Activated T-cell treated with anti-CD3 and anti-CD28 coated beads for 1 hour (primary cell): ENCODE measurements at places on chromosomes 3 and 15.

DNA sequence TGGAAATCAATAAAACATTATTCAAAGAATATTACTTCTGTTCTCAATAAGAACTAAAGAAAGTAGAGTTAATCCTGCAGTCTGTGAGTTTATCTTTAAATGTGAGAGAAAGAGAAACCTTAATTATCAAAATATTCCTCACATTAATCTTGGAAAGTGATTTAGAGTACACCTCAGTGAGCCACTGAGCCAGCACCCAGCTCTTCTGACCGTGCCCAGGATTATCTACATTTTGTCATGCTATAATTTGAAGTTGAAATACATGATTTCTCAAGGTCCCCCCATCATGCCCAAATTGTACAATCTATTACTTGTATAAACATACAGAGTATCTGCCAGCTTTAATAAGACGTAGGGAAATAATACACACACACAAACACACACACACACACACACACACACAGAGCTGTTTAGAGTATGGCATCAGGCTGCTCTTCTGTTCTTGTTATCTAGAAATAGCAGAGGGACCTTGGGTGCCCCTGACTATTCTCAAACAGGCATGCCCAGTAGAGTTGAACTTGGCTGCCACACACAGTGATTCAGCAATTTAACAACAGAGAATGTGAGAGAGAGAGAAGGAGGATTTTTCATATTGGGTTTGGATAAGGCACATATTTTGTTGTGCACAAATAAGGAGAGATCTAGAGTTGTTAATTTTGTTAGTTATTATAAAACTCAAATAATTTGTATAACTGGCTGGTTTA is 74.4 kb downstream of the P2RY1 start:
- DNase-seq, result no peak

GRCh38 chr3:48553886-48554845 is 2.4 kb downstream of the PFKFB4 start:
- no peak for DNase-seq

- DNase-seq, result no peak
These were observed 145.3 kb upstream of the NPHP3 start for GRCh38 chr3:132867526-132867925.

DNA sequence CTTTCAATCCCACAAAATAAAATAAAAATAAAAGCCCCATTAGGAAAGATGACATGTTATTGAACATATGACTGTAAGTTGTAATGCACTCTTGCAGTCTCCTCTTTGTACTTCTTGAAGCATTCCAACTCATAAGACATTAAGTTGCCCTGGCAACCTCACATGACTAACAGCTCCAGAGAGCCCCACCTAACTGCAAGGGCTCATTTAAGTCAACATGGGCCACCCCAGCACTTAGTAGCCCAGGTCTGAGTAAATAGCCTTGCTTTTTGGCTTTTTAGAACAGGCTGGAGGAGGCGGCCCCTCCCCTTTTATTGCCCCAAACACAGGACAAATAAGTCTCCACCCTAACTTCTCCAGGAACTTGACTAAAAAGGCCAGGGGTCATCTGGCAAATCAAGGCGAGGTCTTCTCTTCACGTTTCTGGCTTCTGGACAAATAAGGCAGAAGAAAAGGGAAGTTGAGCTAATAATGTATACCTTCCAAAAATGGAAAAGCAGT is 135.1 kb downstream of the TMCO5A start:
- DNase-seq, result no peak

GRCh38 chr3:31105438-31106077 is 211.1 kb upstream of the GADL1 start:
- no peak for DNase-seq

GRCh38 chr3:178794711-178795110 is 258.5 kb downstream of the KCNMB2 start:
- no peak for DNase-seq

DNA sequence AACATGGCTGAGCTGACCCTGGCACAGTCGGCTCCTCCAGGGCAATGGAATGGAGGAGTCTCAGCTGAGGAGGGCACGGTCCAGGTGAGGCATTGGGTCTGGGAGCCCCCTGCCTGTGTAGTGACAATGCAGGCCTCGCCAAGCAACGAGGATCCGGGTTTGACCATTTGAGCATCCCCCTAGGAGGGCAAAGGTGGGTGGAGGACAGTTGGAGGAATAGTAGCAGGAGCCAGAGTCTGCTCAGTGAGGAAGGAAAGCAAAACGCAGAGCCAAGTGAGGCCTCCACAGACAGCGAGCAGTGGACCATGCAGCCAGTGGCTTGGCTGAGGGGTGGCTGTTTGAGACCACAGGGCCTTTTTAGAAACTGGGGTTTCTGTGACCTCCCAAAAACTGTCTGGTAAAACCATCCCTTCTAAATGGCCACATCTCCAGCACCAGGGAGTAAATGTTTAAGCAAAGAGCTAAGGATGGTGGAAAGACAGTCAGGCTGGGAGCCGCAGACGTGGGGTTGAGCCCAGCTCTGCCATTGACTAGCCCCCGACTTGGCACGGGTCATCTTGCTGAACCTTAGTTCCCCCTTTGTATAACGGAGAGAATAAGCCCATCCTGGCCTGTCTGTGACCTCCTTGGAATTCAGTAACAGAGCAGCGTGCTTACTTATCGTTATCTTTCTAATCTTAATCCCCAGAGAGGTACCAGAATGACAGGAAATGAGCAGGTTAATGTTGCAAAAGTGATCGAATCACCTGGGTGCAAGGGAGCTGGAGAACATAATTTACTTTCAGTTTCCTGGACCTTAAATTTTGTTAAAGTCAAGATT is 46.8 kb downstream of the CMTM6 start:
- DNase-seq, result no peak

DNA sequence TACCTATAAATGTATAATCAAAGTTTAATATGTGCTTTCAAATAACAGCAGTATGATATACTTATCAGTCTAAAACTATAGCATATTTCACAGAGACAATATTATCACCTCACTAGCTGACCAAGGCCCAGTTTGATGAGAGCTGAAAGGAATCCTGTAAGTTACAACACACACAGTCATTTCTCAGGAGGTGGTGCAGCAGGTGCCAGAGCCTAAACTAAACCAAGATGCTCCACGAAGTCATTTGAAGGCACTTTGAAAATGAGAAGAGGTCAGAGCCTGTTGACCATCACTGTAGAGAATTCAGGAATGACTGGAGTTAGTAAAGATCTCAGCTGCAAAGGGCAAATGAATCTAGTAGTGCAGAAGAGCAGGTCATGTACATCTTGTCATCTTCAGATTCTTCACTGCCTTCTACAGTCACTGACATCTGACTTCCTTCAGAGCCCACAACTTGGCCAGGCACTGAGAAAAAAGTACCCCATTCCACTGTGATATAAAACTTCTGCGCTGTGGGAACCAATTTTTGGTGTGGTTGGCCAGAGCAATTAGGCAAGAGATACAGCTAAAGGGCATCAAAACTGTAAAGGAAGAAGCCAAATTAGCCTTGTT is 7.9 kb downstream of the GBE1 start:
- no peak for DNase-seq
